ENCODE measurements at places on chromosomes 5 and 9.

GRCh38 chr5:134246771-134247427 is 21.0 kb upstream of the PPP2CA start:
- DNase-seq, result no peak

GRCh38 chr5:90144625-90145327 is 264.8 kb downstream of the CETN3 start:
- peak; percentile 57 for DNase-seq

GRCh38 chr5:1020452-1020961 is 11.9 kb downstream of the NKD2 start:
- DNase-seq, result no peak

DNA sequence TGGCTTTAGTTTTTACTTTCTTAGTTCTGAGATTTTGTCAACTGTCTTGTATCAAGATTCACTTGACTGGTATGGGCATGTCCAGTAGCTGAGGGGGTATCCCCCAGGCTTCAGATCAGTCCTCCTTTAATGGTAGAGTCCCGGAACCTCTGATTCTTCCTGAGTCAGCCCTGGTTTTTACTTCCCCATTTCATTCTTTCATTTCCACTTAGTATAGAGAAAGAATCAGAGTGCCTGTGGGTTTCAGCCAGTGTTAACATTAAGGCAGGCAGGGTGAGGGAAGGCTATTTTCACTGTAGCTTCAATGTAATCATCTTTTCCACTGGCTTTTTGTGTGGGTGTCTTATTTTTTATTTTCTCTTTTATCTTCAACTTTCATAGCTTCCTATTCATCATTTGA is 8.3 kb upstream of the COMMD10 start:
- DNase-seq, result no peak

- no peak for DNase-seq
These were observed 71.8 kb upstream of the TAF11L2 start for GRCh38 chr5:17426104-17426749.

DNA sequence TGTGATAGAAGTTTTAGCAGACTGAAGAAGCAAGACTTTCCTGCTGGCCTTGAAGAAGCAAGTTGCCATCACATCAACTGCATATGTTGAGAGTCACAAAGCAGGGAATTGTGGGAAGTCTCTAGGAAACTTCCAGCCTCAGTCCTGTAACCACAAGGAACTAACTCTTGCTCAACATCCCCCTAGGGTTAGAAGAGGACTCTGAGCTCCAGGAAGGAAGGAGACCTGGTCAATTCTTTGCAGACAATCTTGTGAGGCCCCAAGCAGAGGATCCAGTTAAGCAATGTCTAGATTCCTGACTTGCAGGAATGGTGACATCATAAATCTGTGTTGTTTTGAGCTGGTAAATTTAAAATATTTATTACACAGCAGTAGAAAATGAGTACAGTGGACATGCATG is 18.6 kb upstream of the ZNF366 start:
- DNase-seq, result peak; percentile 38

GRCh38 chr9:97703437-97704344 is 6.6 kb upstream of the XPA start:
- peak; percentile 94 for DNase-seq

- peak; percentile 65 for DNase-seq
These were observed 46.6 kb upstream of the TNC start for GRCh38 chr9:115164511-115164974.

GRCh38 chr5:105687493-105687892 is 1983.2 kb downstream of the EFNA5 start:
- no peak for DNase-seq

DNA sequence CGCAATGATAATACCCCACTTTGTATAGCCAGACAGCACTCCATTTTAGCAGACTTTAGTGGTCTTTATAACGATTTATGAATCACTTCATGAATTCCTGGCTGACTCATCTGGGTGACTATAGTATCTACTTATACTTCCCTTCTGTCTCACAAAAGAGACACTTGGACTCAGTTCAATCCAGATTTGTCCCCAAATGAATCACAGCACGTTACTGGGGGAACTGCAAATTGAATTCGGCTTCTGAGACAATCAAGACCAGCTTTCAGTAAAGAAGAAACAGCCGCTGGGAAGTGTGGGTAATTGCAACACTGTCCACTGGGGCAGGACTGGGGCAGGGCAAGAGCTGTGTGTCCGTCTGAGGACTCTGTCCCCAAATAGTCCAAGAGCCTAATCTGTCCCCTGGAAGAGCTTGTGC is 337.3 kb upstream of the RFX3 start:
- DNase-seq, result peak; percentile 90

DNA sequence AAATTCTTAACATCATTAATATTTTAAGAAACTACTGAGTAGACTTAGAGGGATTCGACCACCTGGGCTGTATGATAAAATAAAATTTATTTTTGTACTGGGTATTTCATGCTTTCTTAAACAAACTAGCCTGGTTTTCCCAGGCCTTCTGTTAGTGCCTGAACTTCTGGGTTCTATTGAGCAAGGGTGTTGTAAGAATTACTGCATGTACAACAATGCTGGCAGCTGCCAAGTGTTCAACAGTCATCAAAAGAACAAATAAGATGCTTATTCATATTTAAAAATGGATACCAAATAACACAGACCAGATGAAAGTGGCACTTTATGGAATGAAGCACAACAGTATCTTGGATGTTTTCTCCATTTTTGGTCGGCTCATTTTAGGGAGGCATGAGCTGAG is 123.2 kb upstream of the FBXL7 start:
- no peak for DNase-seq

GRCh38 chr5:133487093-133487492 is 125.2 kb downstream of the FSTL4 start:
- no peak for DNase-seq

- no peak for DNase-seq
These were observed 8.4 kb downstream of the HDAC3 start for GRCh38 chr5:141628175-141628788.

DNA sequence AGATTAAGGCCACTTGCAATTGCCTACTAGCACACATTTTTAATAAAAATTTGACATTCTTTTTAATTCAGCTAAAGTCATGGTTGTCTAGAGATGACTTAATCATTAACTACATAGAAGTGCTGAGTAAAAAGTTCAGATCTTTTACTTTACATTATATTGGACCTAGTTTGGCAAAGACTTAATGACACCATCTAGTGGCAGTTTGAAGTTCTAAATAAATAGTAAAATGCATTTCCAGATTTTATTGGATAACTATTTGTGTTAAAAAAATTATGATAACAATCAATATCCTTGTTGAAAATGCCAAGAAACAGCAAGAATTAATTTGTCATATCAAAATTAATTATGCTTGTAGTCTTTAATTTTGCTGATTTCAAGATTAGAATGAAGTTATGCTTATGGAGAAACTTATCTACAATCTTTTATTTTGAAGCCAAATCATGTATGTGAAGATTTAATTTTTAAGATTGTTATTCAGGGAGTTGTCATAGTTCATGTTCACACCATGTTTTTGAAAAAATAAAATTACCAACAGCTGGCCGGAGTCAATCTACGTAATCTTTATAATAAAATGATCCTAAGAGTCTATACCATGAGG is 69.6 kb upstream of the PJA2 start:
- peak; percentile 49 for DNase-seq

DNA sequence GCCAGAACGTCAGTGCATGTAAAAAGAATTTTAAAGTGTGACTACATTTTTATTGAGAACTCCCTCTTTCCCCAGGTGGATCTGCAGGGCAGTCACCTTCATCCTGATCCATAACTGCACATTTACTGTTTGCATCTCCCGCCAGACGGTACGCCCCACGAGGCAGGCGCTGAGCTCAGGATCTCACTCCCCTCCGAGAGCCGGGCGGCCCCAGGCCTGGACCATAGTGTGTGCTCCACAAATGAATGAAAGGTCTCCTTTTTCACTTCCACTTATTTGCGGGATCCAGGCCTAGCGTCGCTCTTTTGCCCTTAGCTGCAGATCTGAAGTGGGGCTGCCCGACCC is 378 bp downstream of the DROSHA start:
- peak; percentile 16 for DNase-seq

DNA sequence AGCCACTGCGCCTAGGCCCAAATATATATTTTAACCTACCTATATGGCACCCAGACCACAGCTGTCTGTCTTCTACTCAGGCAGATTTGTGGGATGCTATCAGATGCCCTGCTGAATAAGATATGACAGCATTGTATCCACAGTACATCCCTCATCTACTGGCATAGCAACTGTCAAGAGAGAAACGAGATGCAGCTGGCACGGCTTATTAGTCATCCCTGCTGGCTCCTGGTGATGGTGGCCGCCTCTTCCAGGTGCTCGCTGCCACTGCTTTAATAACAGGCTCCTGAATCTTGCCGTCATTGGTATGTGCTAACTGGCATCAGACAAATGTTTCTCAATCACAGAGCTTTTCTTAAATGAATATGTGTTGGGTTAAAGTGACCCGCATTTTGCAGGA is 34.0 kb downstream of the B4GALT1 start:
- no peak for DNase-seq

DNA sequence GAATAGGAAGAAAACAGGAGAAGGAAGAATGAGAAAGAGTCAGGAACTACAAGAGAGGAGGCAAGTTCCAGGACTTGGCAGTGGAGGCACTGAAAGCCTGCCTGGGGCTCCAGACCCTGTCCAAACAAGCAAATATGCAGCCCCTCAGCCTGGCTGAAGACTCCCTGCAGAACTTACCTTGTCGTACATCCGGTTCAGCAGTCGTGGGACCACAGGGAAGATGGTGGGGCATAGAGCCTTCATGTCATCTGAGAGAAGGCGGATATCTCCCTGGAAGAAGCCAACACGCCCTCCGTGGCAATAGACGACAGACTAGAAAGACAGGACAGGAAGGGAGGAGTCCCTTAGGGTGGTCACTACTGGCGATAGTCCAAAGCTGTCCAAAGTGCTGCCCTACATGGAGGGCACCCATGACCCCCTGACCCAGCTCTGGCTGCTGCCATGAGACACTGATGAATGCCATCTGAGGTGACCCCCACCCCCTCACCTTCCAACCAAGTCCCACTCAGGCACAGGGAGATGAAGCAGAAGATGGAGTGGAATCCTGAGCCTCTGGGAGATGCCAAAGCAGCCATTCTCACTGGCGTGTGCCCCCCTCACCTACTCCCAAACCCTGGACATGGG is 27.7 kb upstream of the MEIKIN start:
- no peak for DNase-seq

- peak; percentile 24 for DNase-seq
These were observed 624 bp downstream of the FBXW11 start for GRCh38 chr5:172005708-172006320.

DNA sequence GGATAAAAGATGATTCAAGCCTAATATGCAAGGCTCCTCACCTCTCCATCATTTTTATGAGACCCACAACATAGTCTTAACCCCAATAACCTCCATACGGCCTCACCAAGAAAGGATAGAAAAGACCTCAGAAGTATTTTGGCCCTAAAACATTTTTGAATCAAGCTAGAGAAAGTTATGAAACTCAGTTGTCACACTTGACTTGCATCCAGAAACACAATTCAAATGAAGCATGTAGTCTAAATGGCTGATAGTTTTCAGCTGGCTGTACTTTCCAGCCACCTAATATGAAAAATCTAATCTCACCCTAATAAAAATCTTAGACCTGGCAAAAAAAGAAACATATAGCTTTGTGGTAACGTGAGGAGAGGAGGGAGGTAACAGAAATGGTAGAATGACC is 116.1 kb downstream of the ARL15 start:
- DNase-seq, result no peak

DNA sequence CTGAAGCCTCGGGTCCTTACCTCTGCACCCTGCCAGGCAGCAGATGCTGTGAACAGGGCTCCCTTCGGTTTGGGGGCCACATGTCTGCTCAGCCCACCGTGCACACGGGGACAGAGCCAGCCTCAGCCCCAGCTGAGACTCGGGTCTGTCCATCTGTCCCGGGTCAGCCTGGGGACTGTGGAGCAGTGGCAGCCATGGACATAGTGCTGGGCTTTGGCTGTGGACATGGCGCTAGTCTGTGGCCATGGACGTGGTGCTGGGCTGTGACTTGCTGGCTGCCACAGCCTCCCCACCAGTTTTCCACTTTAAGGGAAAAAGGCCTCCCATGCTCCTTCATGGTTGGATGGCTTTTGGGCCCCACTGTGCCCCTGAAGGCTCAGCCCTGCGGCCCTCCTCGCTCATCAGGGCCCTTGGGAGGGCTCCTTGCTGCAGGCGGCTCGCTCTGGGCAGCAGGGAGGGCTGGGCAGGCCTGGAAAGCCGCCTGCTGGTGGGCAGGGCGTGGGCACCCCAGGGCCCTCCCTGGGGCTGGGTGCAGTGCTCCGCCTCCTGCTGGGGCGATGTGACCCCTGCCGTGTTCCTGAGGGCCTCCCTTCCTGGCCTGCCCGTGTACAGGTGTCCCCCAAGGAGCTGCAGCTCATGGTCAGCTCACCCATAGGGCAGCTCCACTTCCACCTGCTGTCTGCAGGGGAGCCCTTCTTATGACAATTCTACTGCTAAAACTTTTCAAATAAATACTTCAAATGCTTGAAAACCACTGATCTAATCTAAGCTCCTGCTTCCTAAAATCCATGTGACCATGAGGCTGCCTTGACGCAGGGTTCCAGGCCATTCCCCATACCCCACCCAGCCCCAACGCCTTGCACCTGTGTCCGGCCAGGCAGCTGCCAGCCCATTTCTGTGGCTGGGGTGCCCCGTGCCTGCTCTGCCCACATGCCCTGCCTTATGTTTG is 112.1 kb upstream of the LMX1B start:
- no peak for DNase-seq

DNA sequence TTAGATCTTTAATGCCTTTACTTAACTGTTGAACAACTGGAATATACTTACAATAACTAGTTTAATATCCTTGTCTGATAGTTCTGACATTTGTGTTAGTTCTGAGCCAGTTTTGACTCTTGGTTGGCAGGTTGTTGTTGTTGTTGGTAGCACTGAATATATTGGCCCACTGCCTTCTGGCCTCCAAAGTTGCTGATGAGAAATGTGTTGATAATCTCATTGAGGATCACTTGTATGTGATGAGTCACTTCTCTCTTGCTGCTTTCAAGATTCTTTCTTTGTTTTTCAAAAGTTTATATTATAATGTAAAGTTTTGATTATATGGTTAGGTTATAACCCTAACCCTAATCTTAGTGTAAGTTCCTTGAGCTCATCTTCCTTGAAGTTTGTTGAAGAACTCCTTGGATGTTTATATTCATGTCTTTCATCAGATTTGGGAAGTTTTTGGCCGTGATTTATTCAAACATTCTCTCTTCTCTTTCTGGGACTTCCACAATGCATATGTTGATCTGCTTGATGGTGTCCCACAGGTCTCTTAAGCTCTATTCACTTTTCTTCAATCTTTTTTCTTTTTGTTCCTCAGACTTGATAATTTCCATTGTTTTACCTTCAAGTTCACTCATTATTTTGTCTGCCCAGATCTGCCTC is 149.7 kb downstream of the FGF18 start:
- no peak for DNase-seq

- DNase-seq, result no peak
These were observed 4.9 kb downstream of the FBXO38 start for GRCh38 chr5:148388696-148389095.

GRCh38 chr9:126373241-126373640 is 46.6 kb downstream of the MVB12B start:
- DNase-seq, result peak; percentile 60

- no peak for DNase-seq
These were observed 51.2 kb downstream of the SAR1B start for GRCh38 chr5:134581241-134581981.

- no peak for DNase-seq
These were observed 57.0 kb downstream of the SECISBP2 start for GRCh38 chr9:89375191-89375760.

- DNase-seq, result peak; percentile 43
These were observed 339.8 kb downstream of the AGTPBP1 start for GRCh38 chr9:85401998-85402397.
